ENCODE measurements at places on chromosomes 3 and 15.
A peak's percentile ranks its signal among the peaks of the same experiment; 100 is the strongest.

GRCh38 chr3:126127452-126127851 lies 43.5 kb upstream of the SLC41A3 start:
- DNase-seq: peak; percentile 12

- peak; percentile 70 for DNase-seq
These were observed 31.8 kb upstream of the RASA2 start for GRCh38 chr3:141454906-141455602.

- no peak for DNase-seq
These were observed 185.6 kb downstream of the ADAMTS17 start for GRCh38 chr15:100156201-100156600.

DNA sequence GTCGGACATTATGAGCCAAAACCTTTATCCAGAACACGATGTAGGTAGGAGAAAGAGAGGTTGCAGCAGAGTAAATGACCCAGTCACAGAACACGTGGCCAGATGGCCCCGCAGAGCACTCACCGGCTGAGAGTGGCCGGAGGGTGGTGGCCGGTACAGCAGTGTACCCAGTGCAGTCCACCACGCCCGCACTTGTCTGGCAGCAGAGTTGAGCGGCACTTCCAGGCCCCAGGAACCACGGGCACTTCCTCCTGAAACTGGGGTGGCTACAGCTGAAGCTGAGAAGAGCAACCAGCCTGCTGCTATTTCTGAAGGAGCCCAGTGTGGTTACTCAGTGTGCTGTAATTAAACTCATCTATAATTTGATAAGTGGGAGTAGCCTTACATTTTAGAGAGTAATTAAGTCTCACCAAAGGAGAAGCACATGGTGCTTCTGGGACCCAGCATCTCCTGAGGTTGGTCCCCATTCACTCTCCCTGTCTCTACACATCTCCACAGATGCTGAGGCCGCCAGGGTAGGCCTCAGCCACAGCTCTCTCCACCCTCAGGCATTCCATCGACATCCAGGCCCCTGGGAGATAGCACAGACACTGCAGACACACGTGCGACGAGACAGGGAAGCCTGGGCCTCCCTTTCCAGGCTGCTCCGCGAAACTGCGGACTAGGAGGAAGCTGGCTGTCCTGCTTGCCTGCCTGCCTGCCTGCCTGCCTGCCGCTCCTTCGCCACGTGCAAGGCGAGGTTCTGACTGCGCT lies 49.8 kb downstream of the BDH1 start:
- DNase-seq: no peak

- DNase-seq: peak; percentile 94
These were observed 79.0 kb downstream of the IGF1R start for GRCh38 chr15:98727115-98728040.

- DNase-seq: no peak
These were observed 1.6 kb upstream of the MEIS2 start for GRCh38 chr15:37101980-37102304.

GRCh38 chr3:50121072-50122032 lies 32.6 kb downstream of the RBM5 start:
- peak; percentile 85 for DNase-seq

GRCh38 chr15:101126618-101127505 lies 125.0 kb downstream of the CHSY1 start:
- DNase-seq: no peak

- no peak for DNase-seq
These were observed 8.5 kb downstream of the ITPKA start for GRCh38 chr15:41501931-41502794.

GRCh38 chr3:176839466-176839865 lies 357.8 kb downstream of the TBL1XR1 start:
- no peak for DNase-seq

GRCh38 chr15:87944691-87945090 lies 311.8 kb downstream of the NTRK3 start:
- no peak for DNase-seq

DNA sequence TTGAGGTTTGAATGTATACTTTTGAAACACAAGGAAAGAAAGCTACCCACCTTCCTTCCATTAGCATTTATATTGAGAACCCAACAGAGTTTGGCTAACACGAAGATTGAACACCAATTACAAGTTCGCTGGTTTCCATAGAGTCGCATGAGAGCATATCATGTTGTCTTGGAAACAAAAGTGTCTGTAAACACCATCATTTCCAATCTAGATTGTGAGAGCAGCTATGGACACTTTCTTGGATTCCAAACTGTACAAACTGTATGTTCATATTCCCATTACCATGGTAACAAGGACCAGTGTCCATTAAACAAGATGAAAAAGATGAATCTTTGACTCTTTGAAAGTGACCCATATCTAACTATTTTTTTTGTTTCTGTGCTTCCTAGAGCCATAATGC lies 529.9 kb upstream of the ROBO1 start:
- no peak for DNase-seq

- no peak for DNase-seq
These were observed 212.3 kb downstream of the RPLP1 start for GRCh38 chr15:69664572-69665571.

DNA sequence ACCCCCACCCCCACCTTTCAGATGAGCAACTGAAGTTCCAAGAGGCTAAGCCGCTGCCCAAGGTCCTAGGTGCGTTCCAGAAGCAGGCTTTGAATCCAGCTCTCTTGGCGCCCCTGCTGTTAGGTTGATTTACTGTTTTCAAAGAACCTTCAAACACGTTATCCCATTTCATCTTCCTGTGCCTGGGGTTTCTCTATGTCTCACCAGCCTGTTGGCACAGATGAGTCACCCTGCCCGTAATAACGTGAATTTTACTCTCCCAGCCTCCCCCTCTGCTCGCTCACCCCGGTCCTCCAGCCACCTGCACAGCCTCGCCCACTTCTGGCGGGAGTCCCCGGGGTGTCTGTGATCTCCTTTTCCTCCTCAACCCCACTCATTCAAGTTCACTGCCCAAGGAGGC lies 13.0 kb upstream of the TSEN2 start:
- no peak for DNase-seq

DNA sequence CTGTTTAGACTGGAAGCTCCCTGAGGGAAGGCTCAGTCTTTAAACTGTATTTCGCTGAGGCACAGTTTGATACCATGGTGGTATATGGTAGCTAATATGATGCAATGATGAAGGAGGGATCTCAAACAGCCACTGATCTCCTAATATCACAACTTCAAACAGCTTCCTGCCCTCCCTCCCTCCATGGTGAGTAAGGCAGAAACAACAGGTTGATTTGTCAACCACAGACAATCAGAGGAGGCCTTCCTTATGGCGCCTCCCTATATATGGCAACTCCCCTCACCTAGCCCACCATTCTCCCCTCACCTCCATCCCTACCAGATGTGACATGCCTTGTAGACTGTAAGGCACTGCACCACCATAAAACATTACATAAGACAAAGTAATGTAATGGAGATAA lies 316.5 kb upstream of the ICE2 start:
- DNase-seq: no peak

DNA sequence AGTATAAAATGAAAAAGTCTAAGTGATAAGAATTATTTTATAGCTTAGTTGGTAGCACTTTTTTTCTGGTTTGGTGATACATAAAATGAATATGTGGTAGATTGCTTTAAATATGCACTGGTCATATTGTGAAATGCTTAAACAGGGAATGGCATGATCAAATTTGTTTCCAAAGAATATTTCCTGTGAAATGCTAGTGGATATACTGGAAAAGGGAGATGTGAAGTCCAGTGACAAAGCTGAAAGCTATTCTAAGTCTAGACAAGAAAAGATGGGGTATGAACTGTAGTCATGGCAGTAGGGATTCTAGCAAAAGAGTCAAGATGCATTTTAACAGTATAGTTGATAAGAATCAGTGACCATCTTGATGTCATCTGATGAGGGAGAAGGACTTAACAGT lies 98.9 kb upstream of the MME start:
- DNase-seq: no peak

GRCh38 chr3:16085884-16086608 lies 88.4 kb upstream of the GALNT15 start:
- DNase-seq: no peak

- peak; percentile 46 for DNase-seq
These were observed 33.6 kb downstream of the VGLL4 start for GRCh38 chr3:11610044-11610671.

- DNase-seq: peak; percentile 42
These were observed 65.7 kb upstream of the ALDH1L1 start for GRCh38 chr3:126245811-126246727.

GRCh38 chr15:72271895-72272212 lies 500 bp downstream of the PARP6 start:
- no peak for DNase-seq

DNA sequence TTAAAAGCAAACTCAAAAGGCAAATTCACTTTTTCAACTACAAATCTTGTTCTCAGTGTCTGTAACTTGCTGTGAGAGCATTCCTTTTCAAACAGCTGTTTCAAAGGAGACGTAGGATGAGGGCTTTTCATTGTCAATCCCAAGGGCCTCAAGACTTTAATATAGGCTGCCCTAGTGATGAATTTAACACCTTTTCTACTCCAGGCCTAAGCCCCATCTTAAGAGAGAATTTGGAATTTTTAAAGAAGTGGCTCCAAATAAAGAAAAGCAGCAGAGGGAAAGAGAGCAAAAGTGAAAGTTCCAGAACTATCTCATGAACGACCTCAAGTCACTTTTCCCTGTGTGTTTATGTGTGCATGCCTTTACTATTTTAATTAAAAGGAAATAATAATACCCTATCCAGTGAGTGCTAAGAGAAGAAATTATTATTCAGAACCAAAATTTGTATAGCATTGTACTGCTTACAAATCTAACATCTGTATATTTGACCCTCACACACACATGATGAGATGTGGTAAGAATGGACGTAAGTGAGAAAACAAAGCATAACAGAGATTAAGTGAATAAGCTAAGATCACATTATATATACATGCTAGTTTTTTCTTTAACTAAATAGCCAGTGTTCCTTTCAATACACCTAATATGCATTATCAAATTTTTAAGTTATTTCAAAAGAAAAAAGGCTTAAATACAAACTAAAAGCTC lies 196.4 kb downstream of the VGLL3 start:
- DNase-seq: no peak

DNA sequence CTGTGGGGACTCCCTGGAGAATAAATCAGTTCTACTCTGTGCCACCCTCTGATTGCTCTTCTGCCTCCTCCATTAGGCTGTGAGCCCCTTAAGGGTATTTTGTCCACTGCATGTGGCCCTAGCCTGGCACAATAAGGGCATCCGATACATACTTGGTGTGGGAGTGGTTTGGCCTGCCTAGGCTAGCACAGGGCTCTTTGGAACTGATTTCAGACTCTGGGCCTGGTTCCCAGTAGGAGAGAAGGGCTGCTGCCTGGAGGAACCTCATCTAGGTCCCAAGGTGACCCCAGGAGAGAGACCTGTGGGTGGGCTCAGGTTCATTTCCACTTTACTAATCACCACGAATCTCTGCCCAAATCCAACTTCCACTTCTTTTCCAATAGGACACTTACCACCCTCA lies 5.3 kb upstream of the CTDSPL start:
- no peak for DNase-seq

GRCh38 chr3:120762615-120763014 lies 20.1 kb downstream of the GTF2E1 start:
- no peak for DNase-seq

- no peak for DNase-seq
These were observed 50.6 kb downstream of the PGPEP1L start for GRCh38 chr15:98956796-98957553.

GRCh38 chr3:67000009-67000408 lies 1.9 kb downstream of the KBTBD8 start:
- no peak for DNase-seq

DNA sequence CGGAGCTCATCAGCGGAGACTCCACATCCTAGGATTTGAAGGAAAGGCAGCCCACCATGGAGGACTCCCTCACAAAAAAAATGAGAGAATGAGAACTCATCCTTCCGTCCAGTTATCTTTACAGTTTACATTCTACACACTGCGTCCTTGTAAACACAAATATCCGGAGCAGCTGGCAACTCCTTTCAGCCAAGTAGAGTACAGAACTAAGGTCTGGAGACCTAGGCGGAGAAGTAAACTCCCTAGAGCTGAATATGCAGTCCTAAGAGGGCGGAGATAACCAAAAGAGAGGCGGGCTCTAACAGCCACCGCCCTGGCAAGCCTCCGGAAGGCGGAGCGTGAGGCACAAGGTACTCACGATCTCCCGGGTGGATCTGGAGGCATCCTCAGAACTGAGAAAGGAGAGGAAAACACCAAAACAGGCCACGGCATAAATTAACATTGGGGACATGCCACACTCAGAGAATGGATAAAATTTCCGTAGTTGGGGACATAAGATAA lies 924 bp upstream of the SIN3A start:
- peak; percentile 77 for DNase-seq

DNA sequence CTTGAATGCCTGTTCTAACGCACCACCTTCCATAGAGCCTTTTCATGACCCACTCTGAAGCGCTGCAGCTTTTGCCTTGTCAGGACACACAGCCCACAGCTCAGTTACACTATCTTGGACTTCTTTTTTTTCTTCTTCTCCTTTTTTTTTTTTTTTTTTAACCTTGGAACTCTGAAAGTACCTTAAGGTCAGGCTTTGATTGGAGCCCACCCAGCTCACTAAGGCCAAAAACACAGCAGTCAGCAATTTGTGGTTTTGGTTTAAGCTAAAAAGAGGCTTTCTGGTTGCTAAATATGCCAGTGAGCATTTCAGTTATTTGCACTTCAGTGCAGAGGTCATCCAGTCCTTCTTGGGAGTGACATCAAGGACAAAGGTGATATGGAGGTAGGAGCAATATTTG lies 1.7 kb downstream of the SLC25A20 start:
- no peak for DNase-seq

- DNase-seq: peak; percentile 95
These were observed 352.0 kb upstream of the ADAMTS9 start for GRCh38 chr3:65039754-65040210.

DNA sequence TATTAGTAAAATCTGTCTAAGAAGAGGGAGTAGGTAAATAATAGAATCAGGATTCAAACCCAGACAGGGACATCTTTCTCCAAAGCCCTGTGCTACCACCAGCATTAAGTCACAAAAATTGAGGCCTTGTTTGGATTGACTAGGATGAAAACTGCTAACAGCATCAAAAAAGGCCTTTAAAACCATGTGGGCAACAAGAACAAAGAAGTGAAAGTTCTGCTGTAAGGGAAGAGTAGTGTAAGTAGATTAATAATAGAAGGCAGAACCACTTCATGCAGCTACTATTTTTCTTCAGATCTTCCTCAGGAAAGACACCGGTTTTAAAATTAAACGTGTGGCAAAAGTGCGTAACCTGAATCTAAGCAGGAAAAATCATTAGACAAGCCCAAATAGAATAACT lies 15.3 kb upstream of the KBTBD12 start:
- no peak for DNase-seq

DNA sequence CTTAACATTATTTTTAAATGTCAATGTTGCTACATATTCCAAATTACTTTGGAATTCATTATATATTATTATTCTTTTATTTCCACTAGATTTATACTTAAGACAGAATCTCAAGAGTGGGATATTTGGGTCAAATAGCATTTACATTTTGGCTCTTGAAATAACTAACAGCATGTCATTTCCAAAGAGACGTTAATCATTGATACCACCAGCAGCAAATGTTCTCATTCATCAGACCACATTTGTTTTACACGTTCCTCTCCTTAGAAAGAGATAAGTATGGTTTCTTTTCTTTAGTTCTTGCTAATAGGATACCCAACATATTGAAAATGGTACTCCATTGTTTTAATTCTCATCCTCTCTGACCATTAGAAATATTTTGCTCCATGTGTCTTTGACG lies 229.8 kb downstream of the LPP start:
- DNase-seq: no peak

All from Caco-2 (cell line).